ENCODE measurements at places on chromosomes 7 and 10.
A peak's percentile ranks its signal among the peaks of the same experiment; 100 is the strongest.

GRCh38 chr10:10233229-10233628 is 784.4 kb upstream of the CELF2 start:
- DNase-seq: no peak

GRCh38 chr7:90403174-90404113 is at the start of gene CLDN12:
Gene CLDN12, plus strand, starts transcription at chr7:90403461. Its CDS starts 9,216 bp downstream, at chr7:90412677.
- peak; percentile 81 for DNase-seq

GRCh38 chr7:12655161-12655560 is 32.3 kb upstream of the ARL4A start:
- no peak for DNase-seq

GRCh38 chr10:623477-624311 is 65.8 kb downstream of the DIP2C start:
- no peak for DNase-seq

- DNase-seq: no peak
Measured at GRCh38 chr7:40303996-40304395, 169.2 kb downstream of the SUGCT start.
